ENCODE measurements at places on chromosomes 6 and 20. TPM values are rescaled to one million over a fixed set of nuclear protein-coding genes. Genes with fewer than 3 reads are reported as not detected.

DNA sequence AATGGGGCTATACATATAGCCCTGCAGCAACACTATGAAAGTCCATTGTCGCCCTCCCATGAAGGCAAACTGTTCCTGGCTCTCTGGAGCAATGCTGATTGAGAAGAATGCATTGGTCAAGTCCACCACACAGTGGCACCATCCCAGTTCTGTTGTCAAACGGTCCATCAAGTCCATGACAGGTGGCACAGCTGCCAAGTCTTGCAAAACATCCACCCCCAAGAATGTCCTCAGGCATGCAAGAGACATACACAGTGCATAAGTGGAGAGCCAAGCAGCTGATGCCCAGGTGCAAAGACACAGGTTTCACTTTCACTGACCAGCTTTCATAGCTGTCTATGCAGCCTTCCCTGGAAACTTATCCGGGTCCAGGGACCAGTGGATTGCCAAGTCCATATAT is 17.5 kb downstream of the ZNF391 start:
- no peak for DNase-seq
- no peaks in the 10 kb centered on the region for H3K36me3 ChIP-seq
- H3K4me1 ChIP-seq, result no peaks in the 10 kb centered on the region
- no peaks in the 10 kb centered on the region for H3K27me3 ChIP-seq
- H3K4me3 ChIP-seq, result no peak overlapping the region

DNA sequence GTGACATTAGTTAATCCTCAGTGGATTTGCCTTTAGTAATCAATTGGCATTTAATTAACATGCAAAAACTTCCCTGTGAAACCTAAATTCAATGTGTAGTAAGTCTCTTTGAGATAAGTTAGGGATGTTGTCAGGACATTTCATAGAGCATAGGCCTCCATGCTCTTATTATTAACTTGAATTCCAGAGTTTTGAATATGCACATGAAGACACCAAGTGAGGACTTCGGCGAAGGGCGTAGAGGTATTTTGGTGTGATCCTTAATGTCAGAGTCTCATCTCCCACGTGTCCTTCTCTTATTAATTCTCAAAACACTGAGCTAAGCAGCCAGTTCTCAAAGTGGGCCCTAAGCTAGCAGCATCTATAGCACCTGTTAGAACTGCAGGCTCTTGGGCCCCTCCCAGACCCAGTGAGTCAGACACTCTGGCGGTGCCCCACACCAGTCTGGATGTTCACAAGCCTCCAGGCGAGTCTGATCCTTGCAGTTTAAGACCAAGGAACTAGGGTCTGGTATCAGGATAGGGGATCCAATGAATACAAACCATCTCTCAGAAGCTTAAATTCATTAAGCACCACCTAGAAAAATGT is 292.1 kb downstream of the QKI start:
- no peak overlapping the region for H3K27ac ChIP-seq
- no peak overlapping the region for H3K4me3 ChIP-seq
- peaks cover 53% of the 10 kb centered on the region for H3K4me1 ChIP-seq
- DNase-seq, result peak; percentile 33
- H3K36me3 ChIP-seq, result no peaks in the 10 kb centered on the region
- no peaks in the 10 kb centered on the region for H3K27me3 ChIP-seq

GRCh38 chr20:48928832-48929725 is 7.6 kb downstream of the ARFGEF2 start:
- no peaks in the 10 kb centered on the region for H3K36me3 ChIP-seq
- peaks cover 23% of the 10 kb centered on the region for H3K4me1 ChIP-seq
- no peak for DNase-seq
- no peaks in the 10 kb centered on the region for H3K27me3 ChIP-seq
- no peak overlapping the region for H3K4me3 ChIP-seq
- peak overlapping the region; percentile 43 for H3K27ac ChIP-seq

DNA sequence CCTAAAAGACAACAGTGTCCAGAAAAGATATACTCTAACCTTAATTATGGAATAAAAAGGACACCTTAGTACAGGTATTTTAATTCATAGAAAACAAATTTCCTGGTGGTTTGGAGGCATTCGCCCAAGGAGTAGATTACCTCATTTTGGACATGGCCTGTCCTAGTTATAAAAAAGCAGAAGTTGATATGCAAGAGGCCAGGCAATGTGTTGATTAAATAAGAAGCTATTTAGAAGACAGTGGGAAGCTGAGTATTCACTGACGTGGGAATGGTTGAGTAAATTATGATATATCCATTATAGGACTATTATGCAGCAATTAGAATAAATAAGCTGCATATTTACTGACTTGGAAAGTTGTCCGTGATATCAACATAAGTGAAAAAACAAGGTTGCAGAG is 314.9 kb downstream of the ALDH8A1 start:
- no peak for DNase-seq
- H3K27ac ChIP-seq, result no peak overlapping the region
- H3K4me3 ChIP-seq, result no peak overlapping the region
- H3K27me3 ChIP-seq, result no peaks in the 10 kb centered on the region
- no peaks in the 10 kb centered on the region for H3K4me1 ChIP-seq

- H3K27me3 ChIP-seq, result no peaks in the 10 kb centered on the region
- no peak for DNase-seq
- no peak overlapping the region for H3K27ac ChIP-seq
Observed at GRCh38 chr6:145009711-145010110, 724.6 kb downstream of the UTRN start.

DNA sequence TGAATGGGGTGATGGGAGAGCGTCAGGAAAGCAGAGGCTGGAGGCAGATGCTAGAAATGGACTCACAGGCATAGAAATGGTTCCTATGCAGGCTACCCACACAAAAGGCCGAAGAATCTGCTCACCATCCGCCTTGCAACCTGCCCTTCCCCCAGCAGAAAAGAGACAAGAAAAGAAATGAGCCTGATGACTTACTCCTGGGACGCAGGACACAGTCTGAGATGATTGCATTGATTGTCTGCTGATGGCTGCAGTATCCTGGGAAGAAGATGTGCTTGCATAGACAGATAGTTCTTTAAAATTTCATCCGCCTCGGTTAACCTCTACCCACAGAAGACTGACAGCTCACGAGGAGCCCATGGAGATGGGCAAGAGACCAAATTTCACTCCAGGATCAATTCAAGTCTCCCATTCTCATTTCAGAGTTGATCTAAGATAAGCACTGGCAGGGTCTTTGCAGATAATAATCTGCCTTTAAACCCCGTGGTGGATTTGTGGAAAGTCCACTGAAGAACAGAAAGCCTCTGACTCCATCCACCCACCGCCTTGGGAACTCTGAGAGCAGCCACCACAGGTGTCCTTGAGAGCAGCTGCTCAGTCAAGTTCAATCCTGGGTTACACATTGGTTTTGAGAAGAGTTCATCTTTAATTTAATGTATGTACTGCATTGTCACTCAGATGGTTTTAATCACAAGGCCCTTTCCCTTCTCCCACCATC is 7.2 kb downstream of the AGPAT4 start:
- no peak overlapping the region for H3K4me3 ChIP-seq
- H3K4me1 ChIP-seq, result no peaks in the 10 kb centered on the region
- no peaks in the 10 kb centered on the region for H3K27me3 ChIP-seq
- no peaks in the 10 kb centered on the region for H3K36me3 ChIP-seq

ADA gene
- total RNA-seq, result 5.8 TPM

GPR31 gene
- total RNA-seq, result not detected

TMC2 gene
- total RNA-seq, result 0.43 TPM
